ENCODE measurements at places on chromosomes 16 and 17. TPM values are rescaled to one million over a fixed set of nuclear protein-coding genes. Genes with fewer than 3 reads are reported as not detected.

GRCh38 chr16:69858191-69859104 lies 92.7 kb upstream of the CLEC18A start:
- DNase-seq, result no peak

GRCh38 chr16:85221771-85222154 lies 109.5 kb upstream of the CIBAR2 start:
- DNase-seq, result no peak

DNA sequence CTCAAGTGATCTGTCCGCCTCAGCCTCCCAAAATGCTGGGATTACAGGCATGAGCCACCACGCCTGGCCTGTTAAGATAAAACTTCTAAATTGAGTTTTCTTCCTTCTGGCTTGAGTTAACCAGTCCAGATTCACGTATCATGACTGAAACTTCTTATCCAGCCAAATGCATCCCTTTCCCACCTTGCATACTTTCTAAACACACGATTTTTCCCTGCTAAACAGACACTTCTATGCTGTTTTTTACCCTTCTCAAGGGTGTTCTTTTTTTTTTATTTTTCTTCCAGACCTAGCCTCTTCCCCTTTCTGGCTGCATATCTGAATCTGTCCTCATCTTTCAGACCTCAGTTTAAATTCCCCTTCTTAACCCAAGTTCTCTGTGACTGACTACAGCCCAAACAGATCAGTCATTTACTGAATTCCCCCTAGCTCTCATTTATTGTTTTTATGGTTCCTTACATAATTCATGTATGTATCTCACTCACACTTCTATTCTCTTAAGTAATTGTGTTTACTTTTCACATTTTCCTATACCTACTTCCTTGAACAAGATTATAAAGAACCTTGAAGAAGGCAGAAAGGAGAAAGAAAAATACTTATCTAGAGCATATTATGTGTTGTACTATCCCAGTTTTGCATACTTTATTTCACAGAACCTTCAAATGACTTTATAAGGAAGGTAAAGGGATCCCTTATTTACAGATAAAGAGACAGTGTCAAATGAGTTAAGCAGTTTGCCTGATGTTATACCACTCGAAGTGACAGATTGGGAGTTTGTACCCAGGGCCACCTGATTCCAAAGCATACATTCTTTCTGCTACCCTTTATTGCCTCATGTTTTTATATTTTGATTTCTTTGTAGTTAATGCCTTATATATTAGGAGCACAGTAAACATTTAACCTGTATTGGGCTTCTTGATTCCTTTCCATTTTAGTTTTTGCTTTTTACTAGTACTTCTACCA lies 5.2 kb downstream of the EVI2B start:
- no peak for DNase-seq

DNA sequence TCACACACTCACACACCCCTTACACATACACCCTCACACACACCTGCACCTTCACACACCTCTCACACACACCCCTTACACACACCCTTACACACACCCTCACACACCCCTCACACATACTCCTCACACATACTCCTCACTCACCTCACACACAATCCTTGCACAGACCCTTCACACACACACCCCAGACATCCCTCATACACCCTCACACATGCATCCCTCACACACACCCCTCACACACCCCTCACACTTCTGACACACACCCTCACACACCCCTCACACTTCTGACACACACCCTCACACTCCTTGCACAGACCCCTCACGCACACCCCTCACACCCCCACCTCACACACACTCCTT lies 23.9 kb downstream of the C17orf67 start:
- DNase-seq, result no peak

DNA sequence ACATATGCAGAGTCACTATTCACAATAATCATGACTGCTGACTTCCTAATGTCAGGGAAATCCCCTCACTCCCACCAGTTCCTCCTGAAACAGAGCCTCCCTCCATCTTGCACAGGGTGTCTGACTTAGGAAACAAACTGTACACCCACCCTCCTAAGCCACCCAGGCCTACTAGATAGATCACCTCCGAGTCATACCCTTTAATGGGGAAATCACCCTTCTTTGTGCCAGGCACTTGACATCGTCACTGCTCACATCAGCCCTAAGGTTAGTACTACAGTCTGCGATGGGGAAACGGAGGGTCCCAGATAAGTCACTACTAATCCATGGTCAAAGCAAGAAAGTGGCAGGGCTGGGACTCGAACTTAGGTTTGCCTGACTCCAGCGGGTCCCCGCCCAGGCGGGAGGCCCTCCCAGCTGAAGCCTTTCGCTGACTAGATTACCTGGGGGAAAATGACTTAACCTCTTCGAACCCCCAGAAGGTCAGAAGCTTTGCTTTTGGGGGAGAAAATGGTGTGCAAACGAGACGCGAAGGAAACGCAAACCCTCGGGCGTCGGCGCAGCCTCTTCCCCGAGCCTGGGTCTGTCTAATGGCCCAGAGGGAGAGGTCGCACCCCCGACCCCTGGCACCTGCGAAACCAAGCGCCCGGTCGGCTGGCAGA lies 3.4 kb upstream of the MLLT6 start:
- DNase-seq, result no peak

GRCh38 chr17:21458054-21458453 lies 81.9 kb downstream of the KCNJ12 start:
- no peak for DNase-seq

- peak; percentile 61 for DNase-seq
These were observed 33.6 kb downstream of the ELAC2 start for GRCh38 chr17:12983991-12984884.

Gene FBXO39
- total RNA-seq, result not detected

Gene C17orf100
- 0.46 TPM for total RNA-seq

DNA sequence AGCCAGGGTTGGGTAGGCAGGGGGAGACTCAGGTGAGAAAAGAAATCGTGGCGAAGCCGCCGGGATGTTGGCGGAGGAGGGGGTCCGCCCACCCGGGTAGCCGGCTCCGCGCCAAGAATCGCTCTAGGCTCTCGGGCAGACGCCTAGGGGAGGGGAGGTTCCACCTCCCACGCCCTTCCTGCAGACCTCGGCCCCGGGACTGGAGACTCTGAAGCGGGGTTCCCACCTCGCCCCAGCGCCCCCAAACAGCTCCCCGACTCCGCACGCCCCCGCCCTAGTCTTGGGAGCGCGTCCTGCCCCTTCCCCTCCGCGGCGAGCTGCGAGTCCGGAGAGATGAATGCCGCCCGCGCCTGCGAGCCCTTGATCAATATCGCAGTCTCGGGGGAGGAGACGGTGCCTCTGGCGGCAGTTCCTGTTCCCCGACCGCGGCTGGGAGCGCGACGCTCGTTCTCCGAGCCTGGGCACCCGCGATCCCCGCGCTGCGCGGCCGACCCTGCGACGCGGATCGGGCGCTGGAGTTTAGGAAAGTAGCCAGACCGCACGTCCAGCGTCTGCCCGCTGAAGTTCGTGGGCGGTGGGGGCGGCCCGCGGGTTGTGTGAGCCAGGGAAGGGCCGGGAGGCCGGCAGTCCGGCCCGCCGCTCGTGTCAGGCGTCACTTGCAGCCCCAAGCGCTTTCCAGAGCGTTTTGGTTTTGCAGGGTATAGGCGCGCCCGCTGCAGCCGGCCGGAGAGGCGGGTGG lies 790 bp downstream of the CRHR1 start:
- no peak for DNase-seq

Gene MILR1
- 4.4 TPM for total RNA-seq

Gene ACSM2A
- total RNA-seq, result not detected

- DNase-seq, result no peak
These were observed 24.6 kb downstream of the CNGB1 start for GRCh38 chr16:57946181-57946801.

DNA sequence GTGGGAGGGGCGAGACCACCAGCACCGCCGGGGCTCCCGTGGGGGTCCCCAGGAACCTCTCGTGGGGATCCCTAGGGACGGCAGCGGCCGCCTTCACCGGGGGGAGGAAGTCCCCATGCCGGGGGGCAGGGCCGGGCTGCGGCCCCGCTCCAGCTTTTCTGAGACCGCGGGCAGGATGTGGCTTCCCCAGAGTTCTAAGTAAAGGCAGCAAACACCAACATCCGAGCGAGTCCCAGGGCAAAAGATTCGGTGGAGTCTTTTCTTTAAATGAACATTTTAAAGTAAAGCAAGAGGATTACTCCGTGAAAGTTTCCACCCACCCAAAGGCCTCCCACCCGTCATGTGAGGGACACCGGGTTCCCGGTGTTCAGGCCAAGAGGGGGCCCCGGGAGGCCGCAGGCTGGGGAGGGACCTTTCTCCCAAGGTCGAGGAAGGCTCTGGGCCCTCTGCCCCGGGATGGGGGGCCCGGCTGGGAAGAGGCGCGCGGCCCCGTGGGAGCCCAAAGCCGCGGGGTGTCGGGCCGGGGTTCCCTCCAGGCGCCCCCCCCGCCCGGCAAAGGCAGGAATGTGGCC lies 137.2 kb upstream of the RPH3AL start:
- DNase-seq, result peak; percentile 79

Gene IKZF3
- 3.0 TPM for total RNA-seq

- no peak for DNase-seq
These were observed 36.6 kb downstream of the GINS3 start for GRCh38 chr16:58428621-58429542.

DNA sequence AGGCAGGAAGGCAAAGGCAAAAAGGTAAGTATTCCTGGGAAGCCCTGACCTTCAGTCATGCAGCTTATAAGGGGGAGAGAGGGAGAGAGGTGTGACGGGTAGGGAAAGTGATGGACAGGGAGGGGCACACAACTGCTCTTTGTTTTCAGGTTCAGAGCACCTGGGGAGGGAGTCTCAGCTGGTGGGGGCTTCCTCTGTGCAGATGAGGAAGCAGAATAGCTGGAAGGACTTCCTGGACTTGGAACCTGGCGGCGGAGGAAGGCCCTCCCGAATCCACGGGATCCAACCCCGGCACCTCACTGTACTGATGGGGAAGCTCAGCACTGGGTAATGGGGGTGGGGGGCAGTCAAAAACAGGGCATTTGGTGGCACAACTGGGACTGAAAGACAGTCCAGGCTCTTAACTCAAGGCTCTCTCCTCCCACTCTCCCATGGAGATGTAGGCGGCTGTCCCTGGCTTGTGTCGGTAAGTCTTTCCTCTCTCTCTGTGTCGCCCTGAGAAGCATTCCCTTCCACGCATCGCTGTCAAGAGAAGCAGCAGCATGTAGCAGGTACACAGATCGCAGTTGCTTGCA lies 11.9 kb upstream of the PITPNM3 start:
- DNase-seq, result no peak

DNA sequence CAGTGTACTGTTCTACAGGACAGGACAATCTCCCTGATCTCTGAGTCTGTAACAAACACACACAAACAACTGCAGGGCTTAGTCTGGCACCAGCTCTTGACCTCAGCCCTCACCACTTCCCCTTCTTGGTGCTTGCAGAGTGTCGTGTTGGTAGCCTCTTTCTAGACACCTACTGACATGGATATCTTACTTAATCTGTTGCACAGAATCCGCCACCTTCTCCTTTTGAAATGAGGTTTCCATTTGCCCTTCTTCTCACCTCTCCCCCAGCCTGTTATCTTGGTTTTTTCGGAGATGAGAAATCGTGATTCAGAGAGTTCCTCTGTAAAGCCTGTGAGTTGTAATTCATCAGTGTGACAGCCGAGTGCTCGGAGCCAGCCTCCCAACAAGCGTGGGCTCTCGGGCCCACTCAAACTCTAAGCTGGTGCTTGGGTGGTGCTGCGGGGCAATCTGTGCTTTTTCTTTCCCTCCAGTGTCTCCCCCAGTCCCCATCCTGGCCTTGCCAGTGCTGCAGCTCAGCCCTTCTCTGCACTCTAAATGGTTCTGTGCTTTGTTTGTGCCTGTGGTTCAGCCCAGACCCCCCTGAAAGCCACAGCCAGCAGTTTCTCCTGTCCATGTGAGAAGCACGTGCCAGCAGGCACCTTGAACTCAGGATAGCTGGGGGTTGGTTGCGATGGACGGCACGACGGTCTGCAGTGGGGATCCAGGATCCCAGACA lies 28.1 kb downstream of the KIAA0513 start:
- peak; percentile 45 for DNase-seq

- peak; percentile 91 for DNase-seq
These were observed 101.1 kb downstream of the MSI2 start for GRCh38 chr17:57357392-57357784.

Gene ADAP2
- total RNA-seq, result 6.4 TPM

- DNase-seq, result no peak
These were observed 147.0 kb upstream of the CDH5 start for GRCh38 chr16:66219491-66219890.

- no peak for DNase-seq
These were observed 18.6 kb upstream of the MED13 start for GRCh38 chr17:62083651-62084050.

Gene ETV4
- 1.5 TPM for total RNA-seq

Gene KRTAP9-8
- not detected for total RNA-seq

GRCh38 chr17:65261152-65261551 lies 124.0 kb downstream of the RGS9 start:
- DNase-seq, result no peak

Gene ELMO3
- 1.8 TPM for total RNA-seq

DNA sequence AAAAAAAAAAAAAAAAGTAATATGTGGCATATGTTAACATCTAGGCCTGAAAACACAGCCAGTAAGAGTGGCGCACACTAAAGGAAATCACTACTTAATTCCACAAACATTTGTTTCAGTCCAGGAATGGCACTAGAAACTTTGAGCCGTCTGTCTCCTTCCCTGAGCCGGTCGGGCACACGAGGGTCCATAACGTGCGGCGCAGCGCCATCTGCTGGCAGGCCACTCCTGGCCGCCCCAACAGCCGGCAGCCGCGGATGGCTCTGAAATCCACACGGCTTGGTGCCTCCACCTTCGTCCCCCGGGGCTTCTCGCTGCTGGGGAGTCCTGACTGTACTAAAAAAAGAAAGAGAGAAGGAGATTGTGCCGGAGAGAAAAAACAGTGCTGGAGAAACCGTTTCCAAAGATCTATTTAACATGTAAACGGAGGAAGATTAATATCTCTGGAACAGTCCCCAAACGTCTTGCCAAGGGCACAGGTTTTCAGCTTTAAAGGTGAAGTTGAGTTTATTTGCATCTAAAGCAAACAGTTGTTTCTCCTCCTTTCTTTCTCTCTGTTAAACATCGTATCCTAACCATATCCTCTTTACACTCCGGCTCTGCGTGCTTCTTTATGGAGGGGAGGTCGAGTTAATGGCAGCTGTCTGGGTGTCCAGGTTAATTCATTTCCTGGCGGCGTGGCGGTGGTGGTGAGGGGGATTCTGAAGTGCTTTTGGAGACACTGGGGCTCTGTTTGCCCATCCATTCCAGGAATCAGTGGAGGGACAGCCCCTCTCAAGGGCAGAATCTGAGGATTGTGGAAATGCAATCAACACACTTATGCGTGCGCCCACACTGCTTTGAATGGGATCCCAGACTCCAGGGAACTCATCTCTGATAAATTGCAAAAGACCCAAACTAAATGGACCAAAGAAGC lies 611.3 kb upstream of the SALL1 start:
- DNase-seq, result peak; percentile 44

Gene SLC35G6
- total RNA-seq, result not detected

Gene RAB26
- 0.65 TPM for total RNA-seq
